Daoy (cell line): ENCODE measurements at places on chromosomes 13 and 19. TPM values are rescaled to one million over a fixed set of nuclear protein-coding genes. Genes with fewer than 3 reads are reported as not detected.

The ADGRE3 gene
- total RNA-seq, result not detected in 2 replicates

The PALM gene
- 1.1 and 7.7 TPM in 2 replicates for total RNA-seq

The CGB1 gene
- not detected in 2 replicates for total RNA-seq

The NLRP9 gene
- total RNA-seq, result not detected in 2 replicates

The JAK3 gene
- total RNA-seq, result 0.06 and 0.09 TPM in 2 replicates

The CELF5 gene
- total RNA-seq, result 0.06 TPM in 1 of 2 replicates, not detected in the other

The CERS1 gene
- total RNA-seq, result 0.45 TPM in 1 of 2 replicates, not detected in the other

The RNF113B gene
- total RNA-seq, result not detected in 2 replicates

GRCh38 chr13:95368998-95369397 is 67.7 kb upstream of the ABCC4 start:
- no peak for DNase-seq

DNA sequence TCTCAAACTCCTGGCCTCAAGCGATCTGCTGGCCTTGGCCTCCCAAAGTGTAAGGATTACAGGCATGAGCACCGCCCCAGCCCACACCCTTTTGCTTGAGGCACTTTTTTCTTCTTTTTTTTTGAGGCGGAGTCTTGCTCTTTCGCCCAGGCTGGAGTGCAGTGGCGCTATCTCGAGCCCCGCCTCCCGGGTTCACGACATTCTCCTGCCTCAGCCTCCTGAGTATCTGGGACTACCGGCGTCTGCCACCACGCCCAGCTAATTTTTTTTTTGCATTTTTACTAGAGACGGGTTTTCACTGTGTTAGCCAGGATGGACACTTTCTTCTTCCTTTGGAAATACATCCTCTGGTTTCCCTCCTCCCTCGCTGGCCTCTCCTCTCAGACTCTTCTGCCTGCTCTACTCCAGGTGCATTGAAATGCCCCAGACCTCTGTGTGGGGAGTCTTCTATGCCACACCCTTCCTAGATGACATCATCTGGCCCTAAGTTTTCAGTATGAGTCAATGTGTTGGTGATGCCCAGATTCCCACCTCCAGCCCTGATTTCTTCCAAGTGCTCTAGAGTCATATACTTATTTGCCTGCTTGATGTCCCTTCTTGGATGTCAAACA is 20.7 kb upstream of the TPT1 start:
- DNase-seq, result peak; percentile 60

DNA sequence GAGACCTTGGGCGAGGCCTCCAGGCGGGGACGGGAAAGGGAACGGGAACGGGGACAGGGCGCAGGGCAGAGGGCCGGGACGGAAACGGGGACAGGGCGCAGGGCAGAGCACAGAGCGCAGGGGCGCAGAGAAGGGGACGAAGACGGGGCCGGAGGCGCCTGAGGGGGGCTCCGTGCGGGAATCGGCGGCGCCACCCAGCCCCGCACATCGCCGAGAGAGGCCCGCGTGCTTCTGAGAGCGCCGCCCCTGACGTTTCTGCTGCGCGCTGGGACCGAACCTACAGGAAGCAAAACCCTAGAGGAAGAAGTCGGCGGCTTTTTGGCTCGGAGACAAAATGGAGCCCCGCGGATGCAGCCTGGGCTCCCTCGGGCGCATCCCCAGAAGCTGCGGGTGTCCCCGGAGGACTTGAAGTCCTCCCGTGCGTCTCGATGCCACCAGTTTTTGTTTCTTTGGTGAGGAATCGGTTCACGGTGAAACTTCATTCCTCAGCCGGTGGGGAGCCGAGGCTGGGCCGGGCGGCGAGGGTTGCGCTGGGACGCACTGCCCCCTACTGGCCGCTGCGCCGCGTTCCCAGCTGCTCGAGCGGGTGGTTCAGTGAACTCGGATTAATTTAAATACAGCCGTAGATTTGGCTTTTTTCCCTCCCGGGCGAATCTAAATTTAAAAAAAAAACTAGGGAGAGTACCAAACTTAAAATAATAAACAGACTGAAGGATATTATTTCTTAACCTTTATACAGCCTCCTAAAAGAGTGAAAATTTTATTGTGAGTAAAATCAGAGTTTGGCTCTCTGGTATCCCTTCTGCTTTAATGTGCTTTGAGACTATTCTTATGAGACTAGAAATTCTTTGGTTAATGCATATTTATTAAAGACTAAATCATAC is 350.0 kb upstream of the ARGLU1 start:
- peak; percentile 82 for DNase-seq

GRCh38 chr13:113090415-113090770 is 15.2 kb upstream of the F7 start:
- no peak for DNase-seq

DNA sequence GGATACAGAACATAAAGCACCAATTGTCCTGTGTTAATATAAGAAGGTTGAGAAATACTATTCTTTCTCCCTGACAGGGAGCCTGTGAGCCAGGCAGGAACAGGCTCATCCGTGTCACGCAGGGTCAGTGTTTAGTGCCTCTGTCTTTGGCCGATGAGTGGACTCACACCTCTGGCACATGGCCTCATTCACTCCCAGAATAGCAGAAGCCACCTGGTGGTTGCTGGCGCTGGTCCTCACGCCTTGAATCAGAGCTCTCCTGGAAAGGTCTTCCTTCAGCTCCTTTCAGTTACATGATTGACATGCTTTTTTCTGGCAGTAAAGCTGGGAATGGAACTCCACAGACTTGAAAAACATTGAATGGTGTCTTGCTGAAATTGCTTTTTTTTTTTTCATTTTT is 28.1 kb upstream of the SIAH3 start:
- peak; percentile 15 for DNase-seq

- DNase-seq, result no peak
Observed at GRCh38 chr19:29969891-29970290, 27.9 kb downstream of the URI1 start.

DNA sequence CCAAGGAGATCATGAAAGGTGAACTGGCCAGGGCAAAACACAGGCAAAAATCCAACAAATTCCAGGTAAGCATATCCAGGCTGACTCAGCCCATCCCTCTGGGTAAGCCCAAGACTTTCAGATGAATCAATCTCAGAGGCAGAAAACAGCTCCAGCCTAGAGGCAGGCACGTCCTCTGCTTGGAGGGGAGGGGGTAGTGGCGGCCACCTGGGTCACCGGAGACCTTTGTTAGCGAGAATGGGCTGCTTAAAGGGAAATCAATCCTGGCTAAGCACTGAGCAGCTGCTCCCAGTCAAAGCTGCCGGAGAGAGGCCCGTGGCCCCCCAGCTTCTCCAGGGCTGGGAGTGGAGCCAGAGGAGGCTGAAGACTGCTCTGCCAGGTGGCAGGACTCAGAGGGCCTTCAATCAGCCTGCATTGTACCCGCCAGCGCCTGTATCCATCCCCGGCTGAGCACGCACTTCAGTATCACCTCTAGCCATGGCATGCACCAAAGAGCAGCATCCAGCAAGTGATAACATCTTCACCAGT is 48.2 kb downstream of the PIN1 start:
- DNase-seq, result peak; percentile 21

GRCh38 chr19:50768277-50768676 is 2.0 kb upstream of the GPR32 start:
- DNase-seq, result no peak
